ENCODE measurements at places on chromosomes 7 and 10. TPM values are rescaled to one million over a fixed set of nuclear protein-coding genes. Genes with fewer than 3 reads are reported as not detected.

DNA sequence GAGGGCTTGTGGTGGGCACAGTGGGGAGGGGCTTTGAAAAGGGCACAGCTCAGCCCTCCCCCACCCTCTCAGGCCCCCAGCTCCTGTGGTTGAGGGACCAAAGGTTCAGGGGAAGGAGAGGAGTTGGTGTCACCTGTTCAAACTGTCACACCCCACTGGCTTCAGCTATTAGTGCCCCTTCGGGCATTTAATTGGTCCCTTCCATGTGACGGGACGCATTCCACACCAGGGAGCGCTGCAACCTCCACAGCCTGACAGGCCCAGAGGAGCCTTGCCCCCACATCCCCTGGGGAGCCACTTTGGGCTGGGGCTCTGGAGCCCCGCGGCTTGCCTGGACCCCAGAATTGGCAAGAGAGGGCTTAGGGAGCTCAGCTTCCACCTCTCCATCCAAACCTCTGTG, 75.7 kb downstream of the C10orf105 start:
- no peak for DNase-seq

DNA sequence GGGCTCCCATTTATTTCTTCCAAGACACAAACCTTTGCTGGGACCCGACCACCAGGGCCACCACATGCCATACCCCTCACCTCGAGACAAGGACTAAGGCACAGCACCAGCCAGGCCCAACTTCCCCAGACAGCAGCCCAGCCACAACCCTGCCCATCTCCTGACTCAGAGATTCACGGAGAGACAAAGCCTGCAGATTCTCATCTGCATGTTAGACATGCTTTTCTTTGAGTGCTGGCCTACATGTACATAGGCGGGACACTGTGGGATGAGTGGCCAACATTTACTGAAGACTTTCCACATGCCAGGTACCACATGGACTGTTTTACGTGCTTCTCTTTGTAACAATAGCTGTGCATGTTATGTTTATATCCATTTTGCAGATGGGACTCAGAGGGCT, 221.3 kb upstream of the ZMIZ1 start:
- no peak for DNase-seq

- DNase-seq: peak; percentile 64
Measured at GRCh38 chr7:108016841-108017775, 14.1 kb upstream of the LAMB1 start.

- DNase-seq: no peak
Measured at GRCh38 chr10:70503776-70504175, 25.2 kb downstream of the PALD1 start.

GRCh38 chr7:41984888-41985287, 252.1 kb downstream of the GLI3 start:
- DNase-seq: peak; percentile 50

- DNase-seq: peak; percentile 62
Measured at GRCh38 chr7:3154881-3155494, 111.3 kb upstream of the CARD11 start.

DNA sequence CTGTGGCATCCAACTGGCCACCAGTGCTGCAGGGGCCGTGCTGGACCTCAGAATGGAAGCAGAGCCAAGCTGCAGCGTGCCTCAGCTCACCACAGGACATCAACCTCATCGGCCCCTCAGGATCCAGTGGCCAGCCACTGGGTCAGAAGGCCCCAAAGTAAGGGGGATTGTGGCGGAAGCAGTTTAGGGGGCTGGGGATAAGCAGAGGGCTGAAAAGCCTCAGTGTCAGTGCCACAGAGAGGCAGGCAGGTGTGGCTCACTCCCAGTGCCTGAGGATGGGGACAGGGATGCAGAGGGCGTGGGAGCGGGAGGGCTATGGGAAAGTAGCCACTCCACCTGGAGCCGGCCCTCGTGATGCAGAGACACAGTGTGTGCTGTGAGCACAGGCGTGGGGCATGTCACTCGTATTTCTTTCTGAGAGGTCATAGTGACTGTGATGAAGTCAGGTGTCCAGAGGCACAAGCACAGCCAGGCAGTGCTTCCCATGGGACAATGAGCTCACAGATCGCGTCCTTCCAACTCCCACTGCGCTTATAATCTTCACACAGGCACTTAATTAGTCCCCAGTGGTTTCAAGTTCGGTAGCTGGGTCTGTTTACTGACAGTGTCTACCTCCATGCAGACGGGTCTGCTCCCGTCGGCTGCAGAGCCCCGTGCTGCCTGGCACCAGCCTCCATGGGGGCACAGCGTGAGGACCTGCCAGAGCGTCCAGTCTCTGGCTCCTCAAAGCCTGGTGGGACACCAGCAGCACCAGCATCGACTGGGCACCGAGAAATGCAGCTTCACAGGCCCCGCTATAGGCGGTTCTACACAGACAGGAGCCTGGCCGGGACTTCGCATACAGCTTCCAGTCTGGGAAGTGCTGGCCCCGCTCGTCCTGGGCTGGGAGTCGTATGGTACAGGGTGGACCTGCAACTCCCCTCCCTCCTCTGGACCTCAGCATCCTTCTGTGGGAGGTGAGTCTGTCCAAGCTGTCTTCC, 42.9 kb upstream of the CNPY1 start:
- no peak for DNase-seq

DNA sequence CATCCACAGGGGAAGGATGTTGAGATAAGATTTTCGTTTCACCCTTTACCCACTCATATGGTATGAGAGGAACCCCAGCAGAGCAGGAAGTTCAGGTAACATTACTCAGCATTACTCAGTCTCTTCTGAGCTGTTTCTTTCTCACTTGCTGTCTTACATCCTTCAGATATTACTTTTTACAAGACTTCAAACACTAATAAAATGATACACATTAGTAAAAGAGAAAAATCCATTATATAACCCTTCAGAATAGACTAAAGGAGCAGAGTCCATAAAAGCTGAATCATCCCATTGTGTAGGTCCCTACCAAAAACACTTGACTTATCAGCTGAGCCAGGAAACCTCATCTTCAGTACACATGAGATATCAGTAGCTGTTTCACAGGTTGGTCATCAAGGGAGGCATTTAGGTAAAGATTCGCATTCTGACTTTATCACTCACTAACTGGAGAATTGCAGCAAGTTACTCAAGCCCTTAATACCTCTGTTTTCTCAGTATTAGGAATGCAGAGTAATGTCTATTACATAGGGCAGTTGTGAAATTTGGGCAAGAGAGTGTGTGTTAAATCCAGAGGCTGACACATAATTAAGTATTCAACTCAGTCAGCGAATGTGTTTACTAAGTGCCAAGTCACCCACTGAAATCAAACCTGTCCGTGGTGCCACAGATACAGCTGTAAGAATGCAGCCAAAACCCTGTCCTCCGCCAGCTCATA, 44.7 kb downstream of the KLF6 start:
- peak; percentile 23 for DNase-seq

DNA sequence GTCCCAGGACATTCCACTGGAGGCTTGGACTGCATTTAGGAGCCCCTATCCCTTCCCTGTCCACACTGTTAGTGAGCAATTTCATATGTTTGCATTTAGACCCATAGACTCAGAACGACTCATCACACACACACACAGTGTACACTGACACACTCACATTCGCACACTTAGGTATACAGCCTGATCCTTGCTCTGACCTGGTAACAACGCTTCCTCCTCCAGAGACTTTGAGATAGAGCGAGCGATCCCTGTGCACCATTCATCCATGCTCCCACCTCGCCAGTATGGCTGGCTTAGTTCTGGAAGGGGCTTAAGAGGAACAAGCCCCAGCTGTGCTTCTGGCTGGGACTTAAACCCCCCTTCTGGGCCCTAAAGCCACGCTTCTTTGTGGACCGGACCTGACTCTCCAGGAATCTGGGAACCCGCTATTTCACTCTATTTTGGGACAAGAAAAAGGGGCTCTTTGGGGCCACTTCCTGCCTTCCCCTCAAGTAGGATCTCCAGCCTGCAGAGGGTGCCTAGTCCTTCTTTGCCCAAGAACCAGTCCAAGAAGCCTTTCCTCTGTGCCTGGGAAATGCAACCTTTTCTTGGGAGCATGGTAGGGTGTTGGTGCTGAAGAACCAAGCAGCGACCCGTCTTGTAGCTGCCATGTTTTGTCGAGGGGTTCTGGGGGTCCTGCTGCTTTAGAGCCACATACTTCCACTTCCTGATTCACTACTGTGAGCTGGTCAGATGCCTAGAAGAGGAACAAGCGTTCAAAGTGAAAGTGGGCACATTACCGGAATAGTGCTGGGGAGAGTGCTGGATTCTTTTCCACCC, 1.1 kb upstream of the HOXA13 start:
- DNase-seq: peak; percentile 16

DNA sequence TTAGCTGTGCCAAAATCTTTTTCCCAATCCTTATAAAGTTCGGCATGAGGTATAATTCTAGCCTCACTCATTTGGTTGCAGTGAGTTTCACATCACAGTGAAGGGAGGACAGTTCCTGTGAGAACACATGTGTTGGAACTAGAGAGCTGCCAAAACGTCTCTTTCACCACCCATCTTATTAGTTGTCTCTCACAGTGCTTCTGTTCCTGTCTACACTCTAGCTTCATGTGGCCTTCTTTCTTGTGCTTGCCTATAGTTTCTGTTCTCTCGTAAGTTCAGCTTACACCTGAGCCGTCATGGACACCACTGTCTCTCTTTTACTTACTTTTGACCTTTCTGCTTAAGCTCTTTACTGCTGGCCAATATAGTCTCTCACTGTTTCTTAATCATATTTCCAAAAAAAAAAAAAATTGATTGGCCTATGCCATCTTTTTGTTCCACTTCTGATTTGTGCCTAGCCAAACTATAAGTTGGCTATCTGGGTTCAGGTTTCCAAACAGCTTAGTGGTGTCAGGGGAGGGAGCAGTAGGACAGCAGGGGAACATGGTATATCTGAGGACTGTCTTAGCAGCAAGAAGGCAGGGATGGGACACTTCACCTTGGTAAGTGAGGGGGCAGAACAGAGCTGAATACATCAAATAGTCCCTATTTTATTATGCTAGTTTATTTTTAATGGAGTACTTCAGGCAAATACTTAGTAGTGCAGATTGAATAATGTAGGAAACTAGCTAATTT, 38.0 kb downstream of the ZNRF2 start:
- peak; percentile 40 for DNase-seq

DNA sequence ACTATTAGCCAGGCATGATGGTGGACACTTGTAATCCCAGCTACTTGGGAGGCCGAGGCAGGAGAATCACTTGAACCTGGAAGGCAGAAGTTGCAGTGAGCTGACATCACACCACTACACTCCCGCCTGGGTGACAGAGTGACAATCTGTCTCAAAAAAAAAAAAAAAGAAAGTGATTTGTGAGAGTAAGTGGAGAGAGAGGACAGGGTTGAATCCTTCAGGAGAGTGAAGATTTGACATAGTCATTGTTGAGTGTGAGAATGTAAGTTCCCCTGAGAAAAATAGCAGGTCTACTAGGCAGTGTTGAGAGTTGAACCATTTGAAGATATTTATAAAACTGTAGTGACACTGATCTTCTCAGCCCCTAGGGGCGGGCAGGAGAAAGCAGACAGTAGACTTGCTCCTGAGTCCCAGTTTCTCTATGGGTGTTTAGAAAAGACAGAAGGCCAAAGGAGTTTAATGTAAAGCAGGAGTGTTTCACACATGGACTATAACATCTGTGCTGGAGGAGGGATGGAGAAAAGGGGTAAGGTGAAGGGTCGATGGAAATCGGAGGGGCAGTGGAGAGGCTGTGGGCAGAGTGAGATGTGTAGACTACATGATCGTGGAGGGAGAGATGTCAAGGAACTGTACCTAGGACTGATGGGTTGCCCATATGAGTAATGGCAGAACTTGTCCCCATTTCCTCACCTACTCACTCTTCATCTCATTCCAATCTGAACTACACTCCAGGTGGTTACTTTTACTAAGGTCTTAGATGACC, 13.7 kb upstream of the LAMB4 start:
- no peak for DNase-seq

- DNase-seq: no peak
Measured at GRCh38 chr7:877312-878232, 1.2 kb downstream of the GET4 start.

GRCh38 chr7:1665549-1666316, 4.3 kb upstream of the ELFN1 start:
- peak; percentile 23 for DNase-seq

DNA sequence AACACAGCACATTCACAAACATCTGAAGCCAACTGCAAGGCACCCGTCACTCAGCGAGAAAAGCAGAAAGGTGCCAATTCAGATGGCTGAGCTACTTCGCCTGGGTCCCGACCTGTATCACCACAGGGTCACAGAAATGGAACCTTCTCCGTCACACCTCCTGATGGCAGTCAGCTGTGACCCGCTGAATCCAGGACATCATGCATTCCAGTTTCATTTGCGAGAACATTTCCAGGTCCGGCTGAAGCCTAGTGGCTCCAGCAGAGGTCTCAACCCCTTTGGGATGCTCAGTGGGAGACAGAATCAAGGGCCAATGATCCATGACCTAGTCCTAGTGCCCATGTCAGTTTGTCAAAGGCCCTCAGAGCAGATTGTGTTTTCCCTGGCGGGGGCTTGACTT, 193.6 kb upstream of the KLF14 start:
- no peak for DNase-seq

The PRKRIP1 gene
- total RNA-seq: 13.3 TPM

The GOLGA7B gene
- 3.1 TPM for total RNA-seq

The ZNF804B gene
- not detected for total RNA-seq

The SLC26A3 gene
- not detected for total RNA-seq

The GNGT1 gene
- total RNA-seq: 0.24 TPM

The ATXN7L1 gene
- total RNA-seq: 4.0 TPM

The FRMD4A gene
- total RNA-seq: 51.1 TPM

The CLEC2L gene
- total RNA-seq: not detected

The ZNF789 gene
- 7.7 TPM for total RNA-seq

The SYT15 gene
- under 0.01 TPM for total RNA-seq

All from RPMI7951 (cell line).